CD4-positive, alpha-beta memory T cell (primary cell): ENCODE measurements at places on chromosomes 5 and 9.

DNA sequence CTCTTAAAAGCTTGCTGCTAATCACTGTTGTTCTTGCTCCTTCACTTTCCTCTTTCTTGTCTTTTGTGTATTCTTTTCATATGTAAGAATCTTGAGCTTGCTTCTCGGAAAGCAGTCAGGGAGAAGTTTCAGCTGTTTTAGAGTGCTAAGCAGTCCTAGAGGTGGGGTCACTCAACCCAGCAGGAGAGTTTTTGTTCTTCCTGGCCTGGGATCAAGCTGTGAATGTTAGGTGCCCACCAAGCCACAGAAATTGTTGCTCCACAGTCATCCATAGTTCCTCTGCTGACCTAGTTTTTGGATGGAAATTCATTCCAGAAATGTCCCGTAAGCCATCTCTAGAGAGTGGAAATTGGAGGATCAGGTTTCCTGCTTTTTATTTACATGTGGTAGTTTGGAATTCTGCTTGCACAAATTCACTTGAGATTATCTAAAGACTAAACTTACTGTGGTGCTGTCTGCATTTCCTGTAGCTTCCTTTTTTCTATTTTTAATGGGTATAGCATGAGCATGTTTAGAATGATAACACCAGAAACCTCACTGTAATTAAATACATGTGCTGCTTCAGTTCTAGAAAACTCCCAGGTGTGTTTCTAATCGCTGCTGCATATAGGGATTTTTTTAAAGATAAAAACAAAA lies 108.7 kb downstream of the MAST4 start:
- DNase-seq, result no peak

DNA sequence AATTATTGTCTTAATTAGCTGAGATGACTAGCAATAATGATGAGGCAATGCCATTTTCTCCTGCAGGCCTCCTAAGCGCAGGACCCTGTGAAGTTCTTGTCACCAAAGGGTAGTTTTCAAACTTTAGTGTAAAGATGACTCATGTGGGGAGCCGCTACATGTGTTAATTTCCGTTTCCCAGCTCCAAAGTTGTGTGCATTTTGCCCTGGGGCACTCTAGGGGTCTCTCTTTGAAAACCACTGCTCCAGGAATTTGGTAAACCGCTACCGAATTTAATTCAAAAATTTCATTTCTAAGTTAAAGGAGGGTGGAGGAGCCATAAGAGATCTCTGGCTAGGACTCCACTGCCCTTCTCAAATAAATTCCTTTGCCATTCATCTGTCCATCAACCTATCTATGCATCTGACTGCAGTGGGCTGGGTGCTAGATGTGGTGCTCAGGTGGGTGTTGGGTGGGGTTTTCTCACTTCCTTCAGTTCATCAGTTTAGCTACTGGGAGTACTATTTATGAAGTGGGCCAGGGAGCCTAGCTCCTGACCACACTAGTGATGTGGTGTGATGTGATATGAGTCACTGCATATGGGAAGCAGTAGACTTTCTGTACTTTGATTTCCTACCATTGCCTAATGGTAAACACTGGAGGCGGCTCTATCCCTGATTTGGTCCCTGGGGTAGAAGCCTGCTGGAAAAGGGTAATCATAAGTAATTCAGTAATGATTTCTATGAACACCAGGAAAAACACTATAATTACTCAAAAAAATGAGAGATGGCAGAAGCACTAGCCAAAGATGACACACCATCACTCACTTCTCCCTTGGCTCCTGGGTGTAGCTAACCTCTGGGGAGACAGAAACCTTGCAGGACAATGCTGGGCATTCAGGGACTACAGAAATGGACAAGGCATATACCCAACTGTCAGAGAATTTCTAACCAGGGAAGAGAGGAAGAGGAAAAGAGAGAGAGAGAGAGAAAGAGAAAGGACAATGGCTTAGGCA lies 4.0 kb upstream of the ZSWIM6 start:
- DNase-seq, result no peak

- no peak for DNase-seq
These were observed 180.2 kb downstream of the YTHDC2 start for GRCh38 chr5:113693701-113694100.

DNA sequence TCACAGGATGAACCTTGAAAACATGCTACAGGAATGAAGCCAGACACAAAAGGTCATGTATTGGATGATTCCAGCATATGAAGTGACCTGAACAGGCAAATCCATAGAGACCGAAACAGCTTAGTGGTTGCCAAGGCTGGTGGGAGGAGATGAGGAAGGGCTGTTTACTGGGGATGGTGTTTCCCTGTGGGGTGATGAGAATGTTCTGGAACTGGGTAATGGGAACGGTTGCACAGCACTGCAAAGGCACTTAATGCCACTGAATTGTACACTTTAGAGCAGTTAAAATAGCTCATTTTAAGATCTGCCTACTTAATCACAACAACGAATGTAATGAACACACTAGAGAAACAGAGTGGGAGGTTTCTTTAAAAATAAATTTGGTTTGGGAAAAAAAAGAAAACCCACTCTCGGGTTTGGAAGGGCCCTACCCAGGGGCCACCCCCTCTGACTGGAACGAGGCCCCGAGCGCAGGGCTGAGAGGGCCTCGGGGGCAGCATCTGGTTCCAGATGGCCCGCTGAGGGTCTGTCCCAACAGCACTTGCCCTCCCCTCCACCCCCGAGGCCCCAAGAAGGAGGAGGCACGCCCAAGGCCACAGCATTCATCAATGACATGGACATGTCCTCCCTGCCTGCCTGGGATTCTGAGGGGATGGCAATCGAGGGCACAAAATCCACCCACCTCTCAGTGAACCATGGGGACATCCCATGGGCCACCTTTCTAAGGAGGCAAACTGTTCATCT lies 31.7 kb downstream of the SARDH start:
- no peak for DNase-seq

DNA sequence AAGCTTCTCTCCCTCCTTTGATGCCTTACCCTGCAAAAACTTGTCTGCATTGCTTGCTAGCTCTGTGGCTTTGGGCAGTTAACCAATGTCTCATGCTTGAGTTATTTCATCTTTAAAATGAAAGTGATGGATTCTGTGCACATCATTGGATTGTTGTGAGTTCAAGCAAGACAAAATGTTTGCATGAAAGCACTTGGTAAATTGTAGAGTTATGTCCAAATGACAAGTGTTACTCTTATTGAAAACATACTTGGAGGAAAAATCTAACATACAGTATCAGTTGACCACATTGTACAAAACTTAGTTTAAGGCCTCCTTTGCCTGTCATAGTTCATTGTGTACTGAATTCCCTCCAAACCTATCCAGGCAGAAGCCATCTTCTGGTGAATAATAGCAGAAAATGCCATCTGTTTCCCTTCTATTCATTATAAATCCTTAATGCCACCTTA lies 30.0 kb downstream of the TGFBR1 start:
- peak; percentile 26 for DNase-seq

DNA sequence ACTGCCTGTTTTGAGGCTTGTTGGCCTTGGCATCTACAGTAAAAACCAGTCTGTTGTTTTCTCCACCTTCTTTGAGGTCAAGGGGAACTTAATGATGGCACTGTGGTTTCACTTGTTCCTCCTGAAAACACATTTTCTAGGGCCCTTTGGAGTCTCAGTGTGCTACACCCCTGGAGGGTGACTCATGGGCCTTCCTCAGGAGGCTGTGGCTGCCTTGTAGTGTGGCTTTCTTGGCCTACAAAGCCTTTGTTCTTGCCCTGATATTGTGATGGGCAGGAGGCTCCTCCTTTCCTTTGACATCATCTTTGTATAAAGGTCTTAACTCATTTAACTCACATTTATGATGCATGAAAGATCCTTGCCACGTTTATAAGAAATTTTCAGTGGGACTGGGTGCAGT lies 56.3 kb upstream of the GPBP1 start:
- DNase-seq, result peak; percentile 89

DNA sequence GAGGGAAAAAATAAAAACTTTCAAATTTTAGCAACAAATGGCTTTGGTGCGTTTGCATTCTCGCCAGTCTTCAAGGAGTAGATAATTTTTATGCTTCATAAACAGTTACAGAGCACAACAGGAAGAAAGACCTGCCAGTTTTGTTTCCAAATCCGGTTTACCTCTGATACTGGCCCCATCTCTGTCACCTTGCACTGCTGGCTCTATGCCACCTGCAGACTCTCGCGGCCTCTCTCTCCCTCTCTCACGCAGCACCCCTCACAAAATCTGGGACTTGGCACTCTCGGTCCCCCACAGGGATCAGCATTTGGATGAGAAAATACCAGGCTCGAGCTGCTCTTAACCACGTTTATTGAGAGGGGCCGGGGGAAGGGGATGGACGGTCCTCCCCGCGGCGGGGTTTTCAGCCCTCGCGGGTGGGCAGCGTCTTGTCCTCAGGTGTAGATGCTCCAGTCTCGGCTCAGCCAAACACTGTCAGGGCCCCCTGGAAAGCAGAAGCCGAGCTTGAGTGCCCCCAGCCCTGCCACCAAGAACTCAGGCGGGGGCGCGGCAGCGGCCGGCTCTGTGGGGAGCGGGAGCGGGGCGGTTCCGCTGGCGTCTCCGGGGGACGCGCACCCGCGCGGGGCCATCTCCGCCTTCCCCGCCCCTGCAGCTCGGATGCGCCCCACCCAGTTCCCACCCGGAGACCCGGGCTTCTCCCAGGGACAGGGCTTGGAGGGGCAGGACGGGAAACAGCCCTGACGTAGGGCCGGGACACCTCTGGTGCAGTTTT lies 1.3 kb downstream of the SCGB3A1 start:
- no peak for DNase-seq

DNA sequence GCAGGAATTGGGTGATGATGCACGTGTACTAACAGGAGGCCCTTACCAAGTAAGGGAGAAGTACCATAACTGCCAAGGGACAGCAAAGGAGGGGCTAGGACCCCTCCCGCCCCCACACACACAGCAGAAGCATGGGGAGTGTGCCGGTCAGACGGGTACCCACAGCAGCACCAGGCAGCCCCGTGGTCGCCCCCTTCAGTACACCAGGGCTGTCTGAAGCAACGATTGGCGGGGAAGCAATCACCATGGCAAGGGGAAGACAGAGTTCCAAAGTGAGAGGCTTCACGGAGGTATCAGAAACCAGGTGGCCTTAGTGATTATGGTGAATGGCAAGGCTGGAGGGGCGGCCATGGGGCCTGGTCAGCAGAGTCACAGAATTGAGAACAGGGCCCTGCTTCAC lies 72.2 kb downstream of the CAMSAP1 start:
- DNase-seq, result no peak

DNA sequence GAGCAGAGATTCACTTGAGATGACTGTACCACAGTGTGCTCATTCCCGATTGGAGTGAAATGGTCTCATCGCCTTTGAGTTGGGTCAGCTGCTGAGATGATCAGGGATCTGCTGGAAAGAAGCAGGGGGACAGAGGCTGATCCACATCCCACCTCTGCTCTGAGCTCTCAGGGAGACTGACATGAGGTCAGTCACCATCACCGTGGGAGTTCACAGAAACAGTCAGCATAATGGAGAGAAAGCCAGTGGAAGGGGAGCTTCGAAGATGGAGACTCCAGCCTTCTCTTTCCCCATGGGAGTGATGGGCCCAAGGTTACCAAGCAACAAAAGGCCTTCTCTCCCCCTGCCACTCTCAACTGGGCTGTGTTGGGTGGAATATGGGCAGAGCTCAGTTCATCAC lies 276.4 kb downstream of the CDK5RAP2 start:
- no peak for DNase-seq
